Right lobe of liver (tissue), 6 donors: ENCODE measurements at places on chromosomes 3 and 15. TPM values are rescaled to one million over a fixed set of nuclear protein-coding genes. Genes with fewer than 3 reads are reported as not detected.
A peak's percentile ranks its signal among the peaks of the same experiment; 100 is the strongest.

GRCh38 chr3:152461460-152461859 is 192.7 kb downstream of the MBNL1 start:
- no peak overlapping the region for H3K27ac ChIP-seq
- H3K27me3 ChIP-seq, result no peaks in the 10 kb centered on the region
- H3K4me1 ChIP-seq, result no peaks in the 10 kb centered on the region
- DNase-seq, result no peak
- no peak overlapping the region for H3K4me3 ChIP-seq
- peaks cover 2% of the 10 kb centered on the region for H3K36me3 ChIP-seq

The ARGFX gene
- not detected for total RNA-seq

DNA sequence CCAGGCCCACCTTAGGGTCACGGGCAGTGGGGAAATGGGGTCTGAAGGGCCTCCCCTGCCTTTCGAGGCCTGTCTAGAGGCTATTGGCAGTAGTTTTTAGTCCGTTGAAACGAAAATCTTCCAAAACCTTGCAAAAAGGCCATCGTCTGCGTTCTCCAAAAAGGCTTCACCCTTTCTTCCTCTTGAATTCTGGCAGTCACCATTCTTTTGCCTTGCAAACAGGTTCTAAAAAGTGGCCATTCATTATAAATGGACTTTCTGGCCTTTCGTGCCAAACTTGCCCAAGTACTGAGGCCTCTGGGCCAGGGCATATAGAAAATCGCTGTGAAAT is 367 bp upstream of the TARS3 start:
- H3K27ac ChIP-seq, result no peak overlapping the region
- H3K4me3 ChIP-seq, result peak overlapping the region; percentile 65

The APEH gene
- total RNA-seq, result 88.3 TPM

DNA sequence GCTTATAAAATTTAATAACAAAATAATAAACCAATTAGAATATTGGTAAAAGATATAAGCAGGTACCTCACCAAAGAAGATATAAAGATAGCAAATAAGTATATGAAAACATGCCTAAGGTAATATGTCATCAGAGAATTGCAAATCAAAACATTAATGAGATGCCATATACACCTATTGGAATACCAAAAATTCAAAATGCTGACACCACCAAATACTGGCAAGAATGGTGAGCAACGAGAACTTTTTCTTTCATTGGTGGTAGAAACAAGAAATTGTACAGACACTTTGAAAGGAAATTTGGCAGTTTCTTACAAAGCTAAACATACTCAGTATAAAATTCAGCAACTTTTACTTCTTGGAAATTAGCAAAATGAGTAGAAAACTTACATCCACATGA is 346.9 kb upstream of the ROBO1 start:
- no peaks in the 10 kb centered on the region for H3K4me1 ChIP-seq
- no peaks in the 10 kb centered on the region for H3K36me3 ChIP-seq
- no peak for DNase-seq
